Chondrocyte (in vitro differentiated cells): ENCODE measurements at places on chromosomes 12 and 14.

GRCh38 chr14:78851189-78851588, 681.0 kb downstream of the NRXN3 start:
- H3K27ac ChIP-seq, result no peak overlapping the region
- H3K4me1 ChIP-seq, result no peaks in the 10 kb centered on the region

DNA sequence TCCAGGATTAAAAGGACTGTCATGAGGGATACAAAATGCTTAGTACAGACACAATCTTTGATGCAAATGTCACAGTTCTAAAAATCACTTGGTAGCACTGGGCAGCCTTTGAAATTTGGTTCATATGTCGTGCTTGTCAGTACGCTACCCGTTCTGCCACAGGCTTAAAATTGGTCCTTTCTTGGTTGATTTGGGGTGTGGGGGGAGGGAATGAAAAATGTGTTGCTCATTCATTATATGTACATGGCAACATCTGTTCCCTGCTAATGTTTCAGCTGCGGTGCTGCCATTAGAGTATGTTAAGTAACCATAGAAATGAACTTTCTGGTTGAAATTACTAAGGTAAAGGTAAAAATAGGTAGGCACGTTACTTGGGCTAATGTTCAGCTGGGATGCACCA, 155.4 kb upstream of the ARHGAP5 start:
- no peak for DNase-seq
- no peak overlapping the region for H3K4me3 ChIP-seq
- H3K27ac ChIP-seq, result no peak overlapping the region
- H3K27me3 ChIP-seq, result no peaks in the 10 kb centered on the region

GRCh38 chr12:101671833-101672232, 25.6 kb upstream of the CHPT1 start:
- H3K27me3 ChIP-seq, result no peaks in the 10 kb centered on the region
- H3K27ac ChIP-seq, result no peak overlapping the region
- H3K4me1 ChIP-seq, result peaks cover 14% of the 10 kb centered on the region
- DNase-seq, result no peak
- no peaks in the 10 kb centered on the region for H3K36me3 ChIP-seq

DNA sequence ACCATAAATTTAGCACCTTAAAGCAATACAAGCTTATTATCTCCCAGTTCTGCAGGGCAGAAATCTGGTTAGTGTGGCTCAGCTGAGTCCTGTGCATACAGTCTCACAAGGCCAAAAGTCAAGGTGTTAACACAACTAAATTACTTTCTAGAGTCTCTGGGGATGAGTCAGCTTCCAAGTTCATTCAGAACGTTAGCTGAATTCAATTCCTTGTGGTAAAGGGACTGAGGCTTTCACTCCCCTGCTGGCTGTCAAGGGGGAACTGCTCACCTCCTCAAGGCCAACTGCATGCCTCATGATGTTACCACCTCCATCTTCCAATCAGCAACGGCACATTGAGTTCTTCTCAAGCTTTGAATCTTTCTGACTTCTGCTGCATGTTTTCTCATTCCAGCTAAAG, 27.6 kb downstream of the EML5 start:
- H3K27me3 ChIP-seq, result peaks cover 15% of the 10 kb centered on the region
- no peaks in the 10 kb centered on the region for H3K36me3 ChIP-seq
- no peak overlapping the region for H3K4me3 ChIP-seq
- DNase-seq, result no peak

DNA sequence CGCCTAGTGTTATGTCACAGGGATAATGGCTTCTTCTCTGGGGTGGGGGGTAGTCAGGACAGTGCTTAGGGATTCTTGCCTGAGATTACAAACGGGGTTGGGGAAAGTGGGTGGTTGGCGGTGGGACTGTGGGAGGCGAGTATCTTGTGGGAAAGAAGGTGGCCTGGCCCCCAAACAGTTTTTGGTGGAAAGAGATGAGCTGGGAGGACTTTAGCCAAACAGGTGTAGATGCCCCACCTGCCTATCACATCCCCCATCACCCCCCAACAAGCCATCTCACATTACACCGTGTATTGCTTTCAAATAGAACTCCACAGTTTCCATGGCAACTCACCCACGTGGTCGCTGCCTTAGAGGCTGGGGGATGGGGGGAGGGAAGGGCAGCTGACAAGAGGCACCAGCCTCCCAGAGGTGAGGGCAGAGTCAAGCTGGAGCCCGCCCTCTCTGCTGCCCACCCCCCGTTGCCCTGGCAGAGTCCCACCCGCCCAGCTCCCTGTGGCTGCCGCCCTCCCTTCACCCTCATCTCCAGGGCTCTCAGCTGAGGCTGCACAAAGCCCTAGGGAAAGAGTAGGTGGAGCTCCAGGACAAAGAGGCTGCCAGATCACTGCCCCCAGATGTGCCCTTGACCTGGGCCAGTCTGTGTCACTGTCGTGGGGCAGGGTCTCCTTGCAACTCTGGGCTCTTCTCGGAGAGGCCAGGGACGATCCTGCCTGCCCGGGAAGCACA, 98.3 kb downstream of the LRRC74A start:
- H3K4me3 ChIP-seq, result no peak overlapping the region
- H3K27ac ChIP-seq, result peak overlapping the region; percentile 77
- H3K27me3 ChIP-seq, result no peaks in the 10 kb centered on the region
- peaks cover 80% of the 10 kb centered on the region for H3K4me1 ChIP-seq

GRCh38 chr14:93056840-93057585, 58.7 kb downstream of the ITPK1 start:
- H3K4me1 ChIP-seq, result peaks cover 7% of the 10 kb centered on the region
- no peak overlapping the region for H3K4me3 ChIP-seq
- H3K27me3 ChIP-seq, result no peaks in the 10 kb centered on the region
- no peak for DNase-seq
- H3K27ac ChIP-seq, result no peak overlapping the region
- H3K36me3 ChIP-seq, result no peaks in the 10 kb centered on the region

DNA sequence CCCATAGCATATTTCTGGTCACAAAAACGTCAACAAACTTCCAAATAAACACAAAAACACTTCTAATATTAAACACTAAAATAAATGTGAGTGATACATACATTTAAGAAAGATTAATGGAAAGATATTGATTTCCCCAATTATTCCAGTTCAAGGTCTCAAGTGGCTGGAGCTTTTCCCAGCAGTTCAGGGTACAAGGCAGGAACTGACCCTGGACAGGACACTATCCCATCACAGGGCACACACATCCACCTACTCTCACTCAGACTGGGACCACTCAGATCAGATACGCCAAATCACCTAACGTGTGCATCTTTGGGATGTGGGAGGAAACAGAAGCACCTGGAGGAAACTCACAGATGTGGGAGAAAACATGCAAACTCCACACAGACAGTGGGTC, 50.4 kb downstream of the GCH1 start:
- H3K4me1 ChIP-seq, result peaks cover 4% of the 10 kb centered on the region
- H3K27me3 ChIP-seq, result no peaks in the 10 kb centered on the region
- no peaks in the 10 kb centered on the region for H3K36me3 ChIP-seq
- no peak for DNase-seq
- H3K27ac ChIP-seq, result no peak overlapping the region

DNA sequence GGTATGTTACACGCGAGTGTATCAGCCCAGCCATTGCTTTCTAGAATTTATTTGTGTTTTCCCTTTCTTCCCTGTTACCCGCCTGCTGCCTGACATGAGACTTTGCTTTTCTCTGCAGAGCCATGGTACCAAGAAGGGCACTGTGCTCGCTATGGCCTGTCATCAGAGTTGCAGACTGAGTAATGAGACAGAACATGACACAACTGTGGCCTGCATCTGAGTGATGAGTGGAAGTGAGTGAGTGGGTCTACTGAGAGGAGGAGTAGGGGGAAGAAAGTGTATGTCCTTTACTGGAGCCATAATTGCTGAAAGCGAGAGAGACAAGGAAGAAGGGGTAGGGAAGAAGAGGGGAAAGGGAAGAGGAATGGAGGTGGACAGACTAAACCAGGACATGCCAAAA, 2.9 kb downstream of the RILPL1 start:
- peaks cover 14% of the 10 kb centered on the region for H3K36me3 ChIP-seq
- peak overlapping the region; percentile 56 for H3K4me3 ChIP-seq
- peaks cover 42% of the 10 kb centered on the region for H3K4me1 ChIP-seq
- DNase-seq, result no peak
- no peaks in the 10 kb centered on the region for H3K27me3 ChIP-seq

DNA sequence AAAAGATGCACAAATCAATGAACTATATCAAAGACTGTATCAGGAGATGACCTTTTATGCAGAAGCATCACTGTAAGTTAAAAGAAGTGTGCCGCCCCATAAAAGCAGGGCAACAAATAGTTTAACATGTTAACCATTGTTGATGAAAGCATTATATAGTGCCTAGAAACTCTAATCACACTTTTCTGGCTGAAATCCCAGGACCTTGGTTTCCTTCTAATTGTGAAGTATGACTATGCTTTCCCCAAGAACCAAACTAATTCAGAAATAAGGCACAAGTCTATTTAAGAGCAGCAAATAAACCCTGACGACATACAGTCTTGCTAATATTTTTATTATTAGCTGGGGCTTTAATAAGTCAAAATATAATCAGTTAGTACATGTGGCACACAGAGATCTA, 21.7 kb downstream of the RACGAP1 start:
- DNase-seq, result no peak
- H3K36me3 ChIP-seq, result peaks cover 4% of the 10 kb centered on the region
- H3K27me3 ChIP-seq, result no peaks in the 10 kb centered on the region
- H3K27ac ChIP-seq, result no peak overlapping the region
- H3K4me3 ChIP-seq, result no peak overlapping the region
- H3K4me1 ChIP-seq, result no peaks in the 10 kb centered on the region

DNA sequence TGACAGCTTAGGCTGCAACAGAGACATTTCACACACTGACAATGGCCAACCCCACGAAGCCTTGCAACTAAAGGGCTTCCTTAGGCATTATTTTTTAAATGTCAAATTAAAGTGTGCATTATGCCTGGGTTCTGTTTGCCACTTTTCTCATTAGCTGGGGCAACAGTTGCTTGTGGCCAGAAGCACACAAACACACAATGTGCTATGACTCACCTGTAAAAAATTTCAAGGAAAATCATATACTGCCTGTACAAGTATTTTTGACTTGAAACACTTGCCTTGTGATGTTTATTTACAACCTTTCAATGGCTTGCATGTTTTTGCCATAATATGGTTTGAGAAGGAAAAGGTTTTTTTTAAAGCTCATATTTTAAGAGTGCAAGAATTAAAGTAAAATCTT, 1.9 kb downstream of the NTN4 start:
- H3K4me3 ChIP-seq, result peak overlapping the region; percentile 89
- H3K27ac ChIP-seq, result peak overlapping the region; percentile 89
- no peak for DNase-seq

DNA sequence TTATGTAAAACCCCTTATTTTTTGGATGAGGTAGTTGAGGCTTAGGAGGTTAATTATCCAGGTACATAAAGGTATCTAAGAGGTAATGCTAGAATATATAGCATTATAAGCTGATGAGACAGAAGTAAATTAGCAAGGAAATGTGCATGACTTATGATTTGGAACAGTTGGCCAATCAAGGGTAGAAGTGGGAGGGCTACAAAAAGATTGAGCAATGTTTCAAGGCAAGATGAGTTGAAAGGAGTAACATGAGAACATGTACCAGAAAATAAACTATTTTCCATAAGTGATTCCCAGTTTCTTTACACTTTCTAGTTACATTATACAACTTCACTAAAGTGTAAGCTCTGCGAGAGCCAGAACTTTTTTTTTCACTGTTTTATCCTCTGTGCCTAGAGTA, 290.9 kb downstream of the LRIG3 start:
- H3K36me3 ChIP-seq, result no peaks in the 10 kb centered on the region
- no peak for DNase-seq
- H3K27ac ChIP-seq, result no peak overlapping the region
- peaks cover 25% of the 10 kb centered on the region for H3K4me1 ChIP-seq

DNA sequence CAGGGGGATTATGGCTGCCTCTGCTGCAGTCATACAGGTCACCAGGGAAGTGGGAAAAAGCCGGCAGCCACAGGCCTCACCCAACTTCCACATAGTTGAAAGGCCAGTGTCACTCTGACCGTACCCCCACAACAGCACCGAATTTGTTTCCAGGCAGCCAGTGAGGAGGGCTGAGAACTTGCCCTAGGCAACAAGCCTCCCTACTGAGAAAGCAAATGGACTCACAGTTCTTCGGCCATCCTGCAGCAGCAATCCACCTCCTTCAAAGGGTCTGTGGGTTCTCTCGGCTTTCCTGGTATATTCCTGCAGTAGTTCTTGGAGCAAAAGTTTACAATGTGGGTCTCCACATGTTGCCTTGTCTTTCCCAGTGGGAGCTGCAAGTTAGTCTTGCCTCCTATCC, 251.3 kb downstream of the ETNK1 start:
- peaks cover 2% of the 10 kb centered on the region for H3K36me3 ChIP-seq
- no peaks in the 10 kb centered on the region for H3K27me3 ChIP-seq
- H3K27ac ChIP-seq, result no peak overlapping the region
- no peaks in the 10 kb centered on the region for H3K4me1 ChIP-seq
- no peak overlapping the region for H3K4me3 ChIP-seq

DNA sequence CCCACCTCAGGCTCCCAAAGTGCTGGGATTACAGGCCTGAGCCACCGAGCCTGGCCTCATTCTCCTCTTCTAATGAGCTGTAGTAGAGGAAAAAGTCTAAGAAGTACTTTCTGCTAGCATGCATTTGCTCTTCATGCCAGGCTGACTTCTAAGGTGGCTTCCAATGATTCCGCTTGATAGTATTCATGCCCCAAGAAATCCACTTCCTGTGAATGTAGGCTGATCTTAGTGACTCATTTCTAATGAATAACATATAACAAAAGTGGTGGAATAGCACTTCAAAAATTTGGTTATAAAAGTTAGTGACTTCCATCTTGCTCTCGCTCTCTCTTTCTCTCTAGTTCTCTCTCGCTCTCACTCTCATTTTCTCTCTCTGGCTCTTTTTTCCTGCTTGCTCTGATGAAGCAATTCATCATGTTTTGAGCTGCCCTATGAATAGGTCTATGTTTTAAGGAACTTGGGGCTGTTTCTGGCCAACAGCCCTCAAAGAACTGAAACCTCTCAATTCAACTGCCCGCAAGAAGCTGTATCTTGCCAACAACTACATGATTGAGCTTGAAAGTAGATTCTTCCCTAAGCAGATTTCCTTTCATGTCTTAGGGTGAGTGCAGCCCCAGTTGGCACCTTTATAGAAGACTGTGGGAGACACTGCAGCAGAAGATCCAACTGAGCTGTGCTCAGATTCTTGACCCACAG, 282.9 kb downstream of the RMST start:
- H3K4me3 ChIP-seq, result no peak overlapping the region
- H3K27ac ChIP-seq, result no peak overlapping the region
- H3K27me3 ChIP-seq, result no peaks in the 10 kb centered on the region
- H3K4me1 ChIP-seq, result no peaks in the 10 kb centered on the region

DNA sequence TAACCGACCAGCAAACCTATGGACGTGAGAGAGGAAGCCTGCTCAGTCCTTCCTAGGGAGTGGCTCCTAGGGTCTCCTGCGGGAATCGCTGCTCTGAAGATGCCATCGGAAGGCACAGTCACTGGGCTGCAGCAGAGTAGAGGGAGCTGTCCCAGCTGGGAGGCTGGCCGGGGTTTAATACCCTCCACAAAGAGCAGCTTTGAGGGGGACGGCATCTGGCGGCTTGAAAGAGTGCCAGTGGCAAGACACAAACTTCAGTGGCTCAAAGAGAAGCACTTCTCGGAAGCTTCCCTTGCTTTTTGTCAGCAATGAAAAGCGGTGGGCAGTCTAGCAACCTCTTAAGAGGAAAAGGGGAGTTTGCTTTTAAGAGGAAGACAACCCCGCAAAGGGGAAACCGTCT, 114.6 kb downstream of the TMEM132C start:
- H3K36me3 ChIP-seq, result no peaks in the 10 kb centered on the region
- no peak overlapping the region for H3K27ac ChIP-seq
- peaks cover 24% of the 10 kb centered on the region for H3K27me3 ChIP-seq
- H3K4me3 ChIP-seq, result no peak overlapping the region
- no peak for DNase-seq
